ENCODE measurements at places on chromosomes 1 and 21.

DNA sequence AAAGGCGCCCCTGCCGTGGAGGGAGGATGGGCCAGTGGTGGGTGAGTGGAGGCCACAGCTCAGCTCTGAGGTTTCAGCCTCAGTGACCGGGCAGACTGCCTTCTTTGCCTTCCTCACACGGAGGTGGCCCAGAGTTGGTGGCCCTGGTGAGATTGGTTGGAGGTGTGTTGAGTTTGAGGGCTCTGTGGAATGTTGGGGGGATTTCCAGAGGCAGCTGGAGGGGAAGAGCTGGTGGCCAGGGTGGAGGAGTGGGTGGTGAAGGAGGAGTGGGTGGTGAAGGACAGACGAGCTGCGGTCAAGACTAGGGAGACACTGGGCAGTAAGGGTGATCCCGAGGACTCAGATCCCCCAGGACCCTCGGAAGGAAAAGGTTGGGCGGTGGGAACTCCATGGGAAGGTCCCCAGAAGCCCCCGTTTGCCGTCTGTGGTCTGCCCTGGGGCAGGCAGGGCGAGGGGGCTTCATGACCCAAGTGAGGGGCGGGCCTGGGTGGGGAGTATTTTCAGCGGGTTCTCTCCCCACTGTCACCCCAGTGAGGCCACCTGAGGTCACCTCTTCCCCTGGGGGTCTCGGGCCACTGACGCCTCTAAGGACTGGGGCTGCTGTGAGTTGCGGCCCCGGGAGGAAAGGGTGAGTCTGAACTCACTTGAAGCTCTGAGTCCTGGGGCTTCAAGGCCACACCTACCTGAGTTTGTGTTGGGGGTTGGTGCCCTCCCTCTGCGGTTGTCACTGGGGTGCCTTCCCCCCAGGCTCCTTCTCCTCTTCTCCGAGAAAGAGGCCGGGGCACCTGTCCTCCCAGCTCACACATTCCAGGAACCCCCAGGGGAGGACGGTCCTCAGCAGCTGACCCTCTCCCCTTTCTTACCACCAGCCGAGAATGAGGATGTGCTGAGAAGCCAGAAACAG lies 22.7 kb upstream of the PIK3CD start:
- DNase-seq: peak; percentile 49

DNA sequence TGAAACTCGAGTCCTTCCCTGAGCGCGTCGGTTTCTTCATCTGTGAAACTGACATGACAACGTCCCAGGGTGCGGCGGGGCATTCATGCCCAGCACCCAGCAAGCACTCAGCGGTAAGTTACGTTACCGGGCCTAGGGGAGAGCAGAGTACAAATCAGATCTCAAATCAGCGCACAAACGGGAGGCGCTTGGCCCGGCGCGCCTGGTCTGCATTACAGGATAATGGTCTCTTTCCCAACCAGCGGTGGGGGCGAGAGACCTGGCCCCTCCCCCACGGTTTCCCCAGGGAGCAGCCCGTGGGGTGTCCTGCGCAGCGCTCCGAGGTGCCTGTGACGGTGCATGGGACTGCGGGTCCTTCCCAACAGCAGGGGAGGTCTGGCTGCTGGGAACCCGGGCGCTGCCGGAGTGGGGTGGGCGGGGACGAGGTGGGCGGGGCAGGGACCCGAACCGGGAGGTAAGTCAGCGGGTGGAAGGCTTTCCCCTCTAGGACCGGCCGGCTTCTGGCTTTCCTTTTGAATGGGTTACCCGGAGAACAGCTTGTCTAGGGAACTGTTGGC lies 1.0 kb downstream of the TMEM51 start:
- no peak for DNase-seq

DNA sequence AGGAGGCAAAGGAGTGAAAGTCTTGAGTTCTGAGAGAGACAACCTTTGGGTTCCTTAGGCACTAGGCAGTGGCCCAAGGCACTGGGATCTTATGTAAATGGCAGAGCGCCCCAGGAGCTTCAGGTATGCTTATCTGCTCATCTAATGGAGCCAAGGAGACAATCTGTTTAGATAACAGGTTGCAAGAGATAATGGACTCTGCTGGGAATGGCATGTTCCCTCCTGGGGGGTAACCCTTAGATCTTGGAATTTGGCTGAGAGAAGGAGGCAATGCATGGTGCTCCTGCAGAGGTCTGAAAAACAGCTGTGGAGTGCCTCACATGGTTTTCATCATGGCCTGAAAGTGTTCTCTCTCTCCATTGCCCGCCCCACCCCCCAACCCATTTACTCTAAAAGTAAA lies 44.1 kb upstream of the WLS start:
- DNase-seq: no peak

GRCh38 chr1:110130113-110130591 lies 17.9 kb downstream of the UBL4B start:
- no peak for DNase-seq

DNA sequence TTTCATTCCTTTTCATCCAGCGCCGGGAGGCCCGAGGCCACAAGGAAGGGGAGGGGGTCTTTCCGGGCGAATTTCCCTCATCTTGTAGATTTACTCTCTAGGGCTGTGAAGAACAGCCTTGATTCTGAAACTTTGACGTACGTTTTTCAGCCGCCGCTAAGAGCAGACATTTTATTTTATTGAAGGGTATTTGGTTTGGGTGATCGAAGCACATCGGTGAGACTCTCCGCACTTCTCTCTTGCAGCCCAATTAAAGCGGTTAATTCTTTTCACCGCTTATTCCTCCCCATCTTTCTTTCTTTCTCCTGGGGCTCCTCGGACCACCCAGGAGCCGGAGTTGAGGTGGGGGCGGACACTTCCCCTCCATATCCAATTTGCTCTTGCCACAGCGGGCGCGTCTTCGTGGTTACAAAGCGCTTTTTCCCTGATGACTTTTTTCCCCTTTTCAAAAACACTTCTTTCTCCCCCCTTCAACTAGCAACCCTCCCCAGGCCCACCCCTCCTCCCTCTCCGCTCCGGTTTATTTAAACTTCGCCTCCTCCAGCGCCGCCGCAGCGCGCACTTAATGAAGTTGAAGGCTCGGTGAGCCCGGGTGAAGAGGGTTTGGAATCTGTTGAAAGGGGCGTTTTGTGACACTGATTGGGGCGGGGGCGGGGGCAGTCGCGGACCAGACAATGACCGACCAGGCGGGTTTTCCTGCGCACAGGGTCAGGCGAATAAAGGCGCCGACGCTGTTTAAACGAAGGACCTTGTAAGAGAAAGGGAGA lies 5.9 kb downstream of the FOXD2 start:
- DNase-seq: no peak

DNA sequence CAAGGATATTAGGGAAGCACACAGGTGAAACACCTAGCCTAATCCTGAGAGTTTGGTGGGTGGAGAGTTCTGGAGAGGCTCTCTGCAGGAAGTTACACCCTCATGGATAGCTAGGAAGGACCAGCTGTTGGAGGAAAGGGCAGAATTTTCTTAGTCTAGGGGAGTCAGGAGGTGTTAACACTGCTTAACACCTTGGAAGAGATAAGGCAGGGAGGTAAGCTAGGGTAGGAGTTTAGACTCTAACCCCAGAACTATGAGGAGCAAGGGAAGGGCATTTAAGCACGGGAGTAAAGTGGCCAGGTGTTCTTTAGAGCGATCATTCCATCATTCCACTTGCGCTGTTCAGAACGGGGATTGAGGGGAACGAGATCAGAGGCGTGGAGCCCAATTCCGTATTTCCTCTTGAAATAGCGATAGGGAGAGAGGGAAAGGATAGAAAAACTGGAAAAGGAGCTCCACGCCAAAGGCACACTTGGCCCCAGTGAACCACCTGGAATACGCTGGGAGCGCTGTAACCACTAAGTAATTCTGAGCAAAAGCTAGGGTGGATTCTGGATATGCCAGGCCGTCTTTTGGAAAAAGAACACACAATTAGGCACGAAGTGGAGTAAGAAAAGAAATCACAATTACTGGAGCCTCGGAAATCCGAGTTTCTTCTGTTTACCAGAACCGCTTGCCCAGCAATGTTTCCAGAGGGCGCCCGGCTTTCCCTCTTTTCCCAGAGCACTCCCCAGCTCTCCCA lies 1.5 kb upstream of the GPR137B start:
- no peak for DNase-seq

DNA sequence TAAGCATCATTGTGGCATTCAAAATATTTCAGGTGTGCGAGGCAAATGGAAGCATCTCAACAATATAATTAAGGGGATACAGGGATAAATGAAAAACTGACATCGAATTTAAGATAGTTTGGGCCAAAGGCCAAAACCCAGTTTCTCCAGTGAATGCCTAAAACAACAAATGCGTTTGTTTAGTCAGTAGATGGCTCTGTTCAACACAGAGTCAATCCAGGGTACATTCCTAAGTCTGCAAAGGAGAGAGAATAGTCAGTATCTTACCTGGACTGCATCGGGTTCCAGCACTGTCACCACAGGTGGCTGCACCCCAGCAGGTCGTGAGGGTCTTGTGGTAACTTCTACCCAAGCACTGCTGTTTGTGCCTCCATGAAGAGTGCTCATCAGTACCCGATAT lies 321.1 kb downstream of the KCTD3 start:
- no peak for DNase-seq
